Globus pallidus (tissue), 1 donor: ENCODE measurements at places on chromosomes 1 and 21.

DNA sequence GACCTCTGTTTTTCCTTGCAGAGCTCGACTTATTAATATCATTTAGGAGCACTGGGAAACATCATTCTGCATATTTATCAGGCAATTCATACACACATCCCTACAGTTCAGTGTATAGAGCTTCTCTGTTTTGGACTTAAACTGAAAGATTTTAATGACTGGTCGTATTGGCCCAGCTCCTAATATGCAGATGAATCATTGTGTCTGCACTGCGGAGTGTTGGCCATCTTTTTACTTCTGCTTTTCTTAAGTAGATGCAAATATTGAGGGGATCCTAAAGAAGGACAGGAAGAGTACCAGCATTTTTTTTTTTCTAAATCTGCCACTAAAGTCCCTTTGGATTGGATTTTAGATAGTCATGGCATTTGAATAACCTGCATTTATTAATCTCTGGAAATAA lies 154.8 kb downstream of the BACH1 start:
- DNase-seq = no peak

DNA sequence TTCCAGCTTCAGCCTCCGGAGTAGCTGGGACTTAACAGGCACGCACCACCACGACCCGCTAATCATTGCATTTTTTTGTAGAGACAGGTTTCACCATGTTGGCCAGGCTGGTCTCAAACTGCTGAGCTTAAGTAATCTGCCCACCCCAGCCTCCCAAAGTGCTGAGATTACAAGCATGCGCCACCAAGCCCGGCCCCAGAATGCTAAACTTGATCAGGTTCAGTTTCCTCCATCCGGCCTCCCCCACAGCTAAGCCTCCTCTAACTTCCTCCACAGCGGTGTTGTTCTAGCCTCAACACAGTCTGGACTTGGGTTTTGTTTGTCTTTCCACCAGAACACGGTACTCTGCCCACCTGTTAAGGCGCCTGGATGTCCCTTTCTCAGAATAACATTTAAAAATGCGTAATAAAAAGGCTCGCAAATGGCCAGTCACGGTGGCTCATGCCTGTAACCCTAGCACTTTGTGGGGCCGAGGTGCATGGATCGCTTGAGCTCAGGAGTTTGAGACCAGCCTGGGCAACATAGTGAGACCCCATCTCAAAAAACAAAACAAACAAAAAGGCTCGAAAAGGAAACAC lies 2.4 kb downstream of the PARP1 start:
- no peak for DNase-seq

GRCh38 chr1:207858281-207858680 lies 52.6 kb downstream of the CD34 start:
- no peak for DNase-seq

DNA sequence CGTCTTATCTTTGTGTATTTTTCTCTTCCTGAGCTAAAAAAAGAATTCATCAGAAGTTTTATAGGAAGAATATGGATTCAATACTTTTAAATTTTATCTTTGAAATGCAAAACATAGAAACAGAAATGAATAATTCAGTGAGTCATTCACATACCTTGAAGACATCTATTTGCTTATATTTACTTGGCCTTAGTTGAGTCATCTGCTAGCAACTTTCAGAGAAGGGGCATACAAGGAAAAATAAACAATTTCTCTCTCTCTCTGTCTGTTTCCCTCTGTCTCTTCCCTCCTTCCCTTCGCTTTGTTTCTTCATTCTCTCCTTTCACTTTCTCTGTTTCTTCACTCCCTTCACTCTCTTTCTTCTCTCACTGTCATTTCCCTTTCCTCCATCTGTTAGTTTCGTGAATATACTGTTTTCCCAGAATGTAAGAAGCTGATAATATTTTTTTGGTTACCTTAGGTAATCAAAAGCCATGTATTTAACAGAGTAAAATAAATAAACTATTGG lies 477.2 kb downstream of the BRINP3 start:
- no peak for DNase-seq

GRCh38 chr1:170536924-170537551 lies 5.1 kb downstream of the GORAB start:
- DNase-seq = no peak

- DNase-seq = no peak
Measured at GRCh38 chr1:86030180-86030579, 126.4 kb downstream of the COL24A1 start.

DNA sequence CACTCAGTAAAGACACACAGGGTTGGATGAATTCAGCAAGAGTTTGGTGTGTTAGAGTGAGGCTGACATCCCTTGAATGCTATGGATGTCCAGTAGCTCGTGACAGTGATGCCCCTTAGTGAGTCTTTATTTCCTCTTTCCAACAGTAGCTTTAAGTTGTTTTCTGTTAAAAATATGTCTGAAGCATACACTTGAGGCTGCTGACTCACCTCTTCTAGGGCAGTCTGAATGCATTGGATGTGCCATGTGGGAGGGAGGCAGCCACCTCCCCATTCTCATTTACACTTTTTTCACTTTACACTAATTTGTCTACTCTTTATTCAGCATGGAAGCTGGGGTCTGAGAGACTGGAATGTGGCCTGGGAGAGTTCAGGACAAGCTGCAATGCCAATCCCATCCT lies 17.6 kb downstream of the NOS1AP start:
- DNase-seq = no peak

DNA sequence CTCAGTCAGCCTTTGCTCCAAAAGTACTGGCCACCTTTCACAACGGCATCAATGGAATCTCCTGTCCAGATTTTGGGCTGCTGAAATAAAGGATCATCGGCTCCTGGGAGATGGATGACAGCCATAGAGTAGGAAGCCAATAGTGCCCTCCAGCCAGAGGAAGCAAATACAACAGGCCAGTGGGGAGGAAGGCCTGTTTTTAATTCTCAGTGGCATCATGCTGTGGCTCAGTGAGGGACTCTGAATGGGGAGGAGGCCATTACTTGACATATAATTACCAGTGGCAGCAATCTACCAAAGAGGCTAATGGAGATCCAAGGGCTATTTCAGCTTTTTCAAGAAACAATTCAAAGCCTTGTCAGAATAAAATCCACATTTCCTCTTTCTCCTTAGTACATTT lies 26.7 kb downstream of the COLGALT2 start:
- DNase-seq = no peak

DNA sequence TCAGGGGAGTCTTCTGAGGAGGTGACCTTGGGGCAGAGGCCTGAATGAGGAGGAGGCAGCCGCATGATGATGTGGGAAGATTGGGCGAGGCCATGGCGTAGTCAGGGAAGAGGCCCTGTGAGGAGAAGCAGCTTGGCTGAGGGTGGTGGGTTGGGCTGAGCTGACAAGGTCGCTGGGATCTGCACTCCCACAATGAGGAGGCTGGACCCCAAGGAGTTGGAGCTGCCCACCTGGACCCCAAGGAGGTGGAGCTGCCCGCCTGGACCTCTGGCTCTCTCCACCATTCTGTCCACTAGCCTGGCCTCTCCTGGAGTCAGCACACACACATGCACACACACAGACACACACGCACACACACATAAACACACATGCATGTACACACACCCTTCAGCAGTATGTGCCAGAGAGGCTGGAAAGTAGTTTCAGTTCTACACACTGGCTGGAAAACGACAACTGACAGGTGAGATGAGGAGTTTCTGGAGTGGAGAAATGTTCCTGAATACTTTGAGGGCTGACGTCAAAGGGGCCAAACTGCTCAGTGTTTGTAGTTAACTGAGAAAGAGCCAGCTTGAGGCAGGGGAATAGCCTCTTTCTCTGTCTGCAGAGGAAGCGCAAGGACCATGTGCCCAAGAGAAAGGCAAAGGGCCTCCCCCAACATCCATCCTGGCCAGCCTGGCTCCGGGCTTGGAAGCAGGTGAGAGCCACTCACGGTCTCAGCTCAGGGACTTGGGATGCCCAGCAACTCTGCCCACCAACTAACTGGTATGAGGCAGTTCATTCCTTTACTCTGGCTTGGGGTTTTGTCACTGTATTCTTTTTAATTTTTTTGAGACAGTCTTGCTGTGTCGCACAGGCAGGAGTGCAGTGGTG lies 7.1 kb downstream of the SMPDL3B start:
- no peak for DNase-seq

- no peak for DNase-seq
Measured at GRCh38 chr1:103275725-103276124, 167.4 kb upstream of the COL11A1 start.

DNA sequence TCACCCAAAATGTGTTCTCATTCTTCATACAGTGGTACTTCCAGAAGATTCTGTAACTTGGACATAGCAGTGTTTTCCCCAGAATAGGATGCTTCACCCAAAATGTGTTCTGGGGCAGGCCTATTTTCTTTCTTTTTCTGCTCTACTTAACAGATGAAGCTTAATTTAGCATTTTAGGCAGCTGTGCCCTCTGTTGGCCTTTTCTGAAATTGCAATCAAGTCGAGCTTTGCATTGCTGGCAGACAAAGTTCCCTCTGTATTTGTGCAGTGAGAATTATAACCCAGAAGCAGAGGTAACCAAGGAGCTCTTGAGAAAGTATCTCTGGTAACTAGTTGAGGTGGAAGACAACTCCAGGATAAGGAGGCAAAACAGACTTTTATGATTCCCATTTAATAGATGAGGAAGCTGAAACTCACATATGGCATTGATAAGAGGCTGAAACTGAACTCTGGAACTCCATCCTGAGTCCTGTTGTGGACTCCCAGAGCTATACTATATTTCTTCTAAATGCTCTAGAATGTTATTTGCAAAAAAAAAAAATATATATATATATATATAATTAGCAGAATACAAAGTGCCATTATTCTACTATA lies 50.3 kb upstream of the L1TD1 start:
- DNase-seq = peak; percentile 54

DNA sequence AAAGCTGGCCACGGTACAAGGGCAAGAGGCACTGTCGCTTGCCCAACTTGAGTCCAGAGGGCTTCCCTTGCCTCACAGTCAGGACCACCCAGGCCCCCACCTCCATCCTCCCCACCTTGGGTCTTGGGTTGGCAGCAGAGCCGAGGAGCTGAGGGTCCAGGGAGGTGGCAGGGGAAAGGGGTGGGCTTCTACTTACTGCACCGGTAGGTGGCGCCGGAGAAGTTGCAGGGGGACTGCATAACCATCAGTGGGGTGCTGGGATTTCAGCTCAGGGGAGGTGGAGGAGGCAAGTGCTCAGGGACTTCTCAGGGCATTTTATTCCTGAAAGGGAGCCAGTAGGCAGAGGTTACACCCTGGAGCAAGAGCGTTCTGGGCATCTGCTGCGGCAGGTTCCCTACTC lies 44.0 kb downstream of the TRIM62 start:
- DNase-seq = peak; percentile 59

DNA sequence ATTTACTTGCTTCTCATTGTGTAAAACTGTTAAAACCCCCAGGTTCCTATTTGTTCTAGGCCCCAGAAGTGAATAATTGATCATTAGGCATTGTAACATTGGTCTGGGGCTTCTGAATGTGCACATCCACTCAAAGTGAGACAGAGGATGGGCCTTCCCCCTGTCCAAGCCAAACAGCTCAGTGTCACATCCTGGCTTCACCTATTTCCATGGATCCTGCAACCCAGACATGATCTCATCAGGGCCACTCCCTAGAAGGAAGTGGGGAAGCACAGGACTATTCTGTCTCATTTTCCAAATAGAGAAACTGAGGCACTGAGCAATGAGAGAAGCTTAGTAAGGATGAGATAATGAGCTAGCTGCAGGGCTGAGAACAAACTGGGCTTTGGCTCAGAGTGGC lies 47.4 kb upstream of the TSPAN2 start:
- DNase-seq = no peak

DNA sequence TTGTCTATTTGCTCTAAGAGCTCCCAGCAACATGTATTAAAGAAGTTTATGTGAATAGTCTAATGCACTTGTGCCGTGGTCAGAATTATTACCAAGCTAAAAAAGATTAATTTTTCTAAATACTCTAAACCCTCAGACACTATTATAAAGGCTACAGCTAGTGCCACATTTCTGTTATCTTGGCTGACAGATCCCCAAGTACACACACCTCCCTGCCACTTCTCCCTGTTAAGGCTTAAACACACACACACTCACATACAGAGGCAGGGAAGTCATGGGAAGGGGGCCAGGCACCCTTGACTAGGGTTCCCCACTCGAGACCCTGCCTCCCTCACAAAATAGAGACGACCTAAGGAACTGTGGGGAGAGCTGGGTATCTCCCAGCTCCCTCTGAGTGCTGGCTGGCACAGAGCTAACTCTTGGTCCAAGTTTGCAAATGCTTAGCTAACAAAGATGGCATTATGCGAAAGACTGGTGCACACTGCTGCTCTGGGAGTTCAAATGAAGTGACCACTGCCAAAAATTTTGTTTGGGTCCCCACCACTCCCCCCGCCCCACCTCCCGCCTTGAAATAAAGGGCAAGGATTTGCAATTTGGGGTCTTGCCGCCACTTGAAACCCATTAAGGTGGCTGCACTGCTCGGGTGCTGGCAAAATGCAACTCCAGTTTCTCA lies 9.8 kb downstream of the SSBP3 start:
- peak; percentile 89 for DNase-seq

- no peak for DNase-seq
Measured at GRCh38 chr1:164608651-164609057, 49.7 kb downstream of the PBX1 start.

GRCh38 chr1:86195281-86195680 lies 38.7 kb upstream of the COL24A1 start:
- no peak for DNase-seq

DNA sequence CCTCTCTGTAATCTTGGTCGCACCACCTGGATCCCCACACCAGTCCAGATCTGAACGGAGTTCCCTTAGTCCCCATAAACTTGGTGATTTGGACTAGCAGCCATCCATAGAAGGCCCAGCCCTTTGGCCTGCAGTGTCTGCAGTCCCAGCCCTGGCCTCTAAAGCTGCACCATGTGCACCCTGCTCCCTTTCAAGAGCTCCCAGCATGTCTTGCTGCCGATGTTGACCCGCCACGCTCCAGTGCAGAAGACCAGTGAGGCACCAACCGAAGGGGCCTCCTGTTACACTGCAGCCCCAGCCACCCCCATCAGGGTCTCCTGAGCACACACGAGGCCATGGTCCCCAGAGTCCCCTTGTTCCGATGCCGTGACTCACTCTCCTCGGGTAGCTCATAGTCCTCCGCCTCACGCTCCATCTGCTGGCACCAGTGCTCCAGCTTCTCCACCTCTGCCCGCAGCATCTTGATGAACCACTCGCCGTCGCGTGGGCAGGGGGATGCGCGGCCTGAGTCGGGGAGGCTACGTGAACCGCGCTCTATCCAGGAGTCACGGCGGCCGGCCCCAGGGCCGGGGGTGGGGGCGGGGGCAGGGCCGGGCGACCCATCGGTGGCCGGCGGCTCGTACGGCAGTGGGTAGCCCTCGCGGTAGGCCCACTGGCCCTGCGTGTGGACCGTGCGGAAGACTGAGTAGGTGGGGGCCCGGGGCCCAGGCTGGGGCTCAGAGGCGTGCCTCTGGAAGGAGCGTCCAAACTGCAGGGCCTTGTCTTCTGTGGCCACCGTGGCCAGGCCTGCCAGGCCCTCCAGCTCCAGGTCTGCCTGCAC lies 8.9 kb upstream of the SMIM12 start:
- DNase-seq = no peak

GRCh38 chr1:162009501-162010174 lies 14.0 kb downstream of the OLFML2B start:
- DNase-seq = no peak

- no peak for DNase-seq
Measured at GRCh38 chr1:173042806-173043205, 7.9 kb downstream of the TNFSF18 start.

DNA sequence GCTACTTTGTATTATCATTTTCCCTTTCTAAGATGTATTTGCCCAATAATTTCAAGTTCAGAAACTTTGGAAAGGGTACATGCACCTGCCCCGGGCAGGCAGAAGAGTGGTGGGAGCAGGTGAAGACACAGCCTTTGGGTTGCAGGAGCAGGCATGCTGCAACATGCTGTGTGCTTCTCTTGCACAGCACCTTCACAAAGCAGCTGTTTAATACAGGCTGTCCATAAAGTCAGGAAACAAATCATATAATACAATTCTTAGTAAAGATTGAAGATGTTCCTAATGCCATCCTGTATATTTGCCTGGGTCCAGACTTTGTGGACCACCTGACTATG lies 182.9 kb downstream of the ZNF281 start:
- DNase-seq = no peak
